Stimulated activated naive B cell treated with anti-CD40 and anti-IgM and Interleukin-4, amounts not matched to agents 10 μg/mL and 1 μg/mL and 100 μg/mL, for 72 hours (primary cell): ENCODE measurements at places on chromosomes 5 and 9.

GRCh38 chr5:149037817-149038216 is 25.0 kb downstream of the SH3TC2 start:
- peaks cover 19% of the 10 kb centered on the region for H3K27me3 ChIP-seq
- H3K27ac ChIP-seq, result no peak overlapping the region
- peaks cover 9% of the 10 kb centered on the region for H3K4me1 ChIP-seq
- no peak for DNase-seq

- peaks cover 5% of the 10 kb centered on the region for H3K27me3 ChIP-seq
- DNase-seq, result no peak
- peaks cover 3% of the 10 kb centered on the region for H3K36me3 ChIP-seq
- H3K4me3 ChIP-seq, result no peak overlapping the region
Observed at GRCh38 chr5:56003679-56004078, 8.9 kb upstream of the IL6ST start.

GRCh38 chr9:135392511-135392910 is 87.1 kb upstream of the PPP1R26 start:
- H3K36me3 ChIP-seq, result no peaks in the 10 kb centered on the region
- H3K27me3 ChIP-seq, result peaks cover 5% of the 10 kb centered on the region
- H3K4me1 ChIP-seq, result no peaks in the 10 kb centered on the region
- no peak overlapping the region for H3K4me3 ChIP-seq
- DNase-seq, result no peak

GRCh38 chr9:129415942-129416651 is 204.8 kb downstream of the C9orf50 start:
- no peaks in the 10 kb centered on the region for H3K27me3 ChIP-seq
- H3K36me3 ChIP-seq, result no peaks in the 10 kb centered on the region
- peaks cover 29% of the 10 kb centered on the region for H3K4me1 ChIP-seq
- DNase-seq, result no peak
- H3K4me3 ChIP-seq, result no peak overlapping the region

GRCh38 chr5:159027504-159027903 is 72.2 kb downstream of the EBF1 start:
- peaks cover 83% of the 10 kb centered on the region for H3K4me1 ChIP-seq
- peaks cover 55% of the 10 kb centered on the region for H3K36me3 ChIP-seq
- H3K4me3 ChIP-seq, result no peak overlapping the region
- no peaks in the 10 kb centered on the region for H3K27me3 ChIP-seq
- no peak for DNase-seq

DNA sequence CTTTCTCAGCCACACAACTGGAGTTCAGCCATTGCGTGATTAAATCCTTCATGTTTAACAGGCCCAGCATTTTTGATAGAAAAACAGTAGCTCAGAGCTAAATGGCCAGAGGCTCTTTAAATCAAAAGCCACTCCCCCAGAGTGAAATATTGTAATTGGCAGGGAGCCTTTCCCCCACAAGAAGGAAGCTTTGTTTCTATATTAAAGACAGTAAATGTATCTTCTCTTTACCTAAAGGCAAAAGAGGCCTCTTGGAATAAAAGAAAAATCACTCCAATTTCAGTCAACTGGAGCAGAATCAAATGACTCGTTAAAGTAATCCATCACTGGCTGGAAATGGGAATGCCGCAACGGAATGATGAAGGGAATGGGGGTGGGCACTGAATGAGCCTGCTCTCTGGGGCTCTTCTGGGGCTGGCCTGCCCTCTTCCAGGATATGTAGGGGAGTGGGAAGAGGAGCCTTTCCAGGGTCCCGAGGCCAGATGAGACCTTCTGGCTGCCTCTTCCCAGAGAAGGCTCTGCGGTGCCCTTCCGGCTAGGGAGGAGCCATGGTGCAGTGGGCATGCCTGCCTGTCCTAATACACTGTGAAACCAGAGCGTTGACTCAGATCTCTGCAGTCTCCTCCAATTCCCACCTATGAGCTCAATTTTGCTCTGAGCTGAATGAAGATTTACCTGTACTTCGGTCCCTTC is 45.2 kb downstream of the ANKDD1B start:
- H3K27me3 ChIP-seq, result peaks cover 5% of the 10 kb centered on the region
- H3K27ac ChIP-seq, result no peak overlapping the region
- DNase-seq, result no peak
- peak overlapping the region; percentile 64 for H3K4me3 ChIP-seq
- peaks cover 11% of the 10 kb centered on the region for H3K4me1 ChIP-seq
- H3K36me3 ChIP-seq, result no peaks in the 10 kb centered on the region

DNA sequence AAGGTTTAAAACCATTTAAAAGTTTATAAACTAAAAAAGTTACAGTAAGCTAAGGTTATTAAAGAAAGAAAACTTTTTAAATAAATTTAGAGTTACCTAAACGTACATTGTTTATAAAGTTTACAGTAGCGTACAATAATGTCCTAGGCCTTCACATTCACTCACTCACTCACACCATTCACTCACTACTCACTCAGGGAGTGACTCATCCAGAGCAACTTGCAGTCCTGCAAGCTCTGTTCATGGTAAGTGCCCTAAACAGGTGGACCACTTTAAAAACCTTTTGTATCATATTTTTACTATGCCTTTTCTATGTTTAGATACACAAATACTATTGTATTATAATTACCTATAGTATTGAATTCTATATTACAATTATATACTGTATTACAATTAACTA is 190.8 kb upstream of the RASA1 start:
- H3K36me3 ChIP-seq, result no peaks in the 10 kb centered on the region
- H3K4me1 ChIP-seq, result peaks cover 31% of the 10 kb centered on the region
- no peak overlapping the region for H3K27ac ChIP-seq

DNA sequence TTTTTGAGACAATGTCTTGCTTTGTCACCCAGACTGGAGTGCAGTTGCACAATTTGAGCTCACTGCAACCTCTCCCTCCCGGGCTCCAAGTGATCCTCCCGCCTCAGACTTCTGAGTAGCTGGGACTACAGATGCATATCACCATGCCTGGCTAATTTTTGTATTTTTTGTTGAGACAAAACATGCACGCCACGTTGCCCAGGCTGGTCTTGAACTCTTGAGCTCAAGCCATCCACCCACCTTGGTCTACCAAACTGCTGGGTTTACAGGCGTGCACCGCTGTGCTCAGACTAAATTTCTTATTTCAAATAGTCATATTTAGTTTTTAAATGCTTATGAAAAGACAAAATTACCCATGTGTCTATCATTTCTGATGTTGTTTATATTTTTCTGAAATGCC is 2324.1 kb downstream of the MAT2B start:
- no peak overlapping the region for H3K27ac ChIP-seq
- DNase-seq, result no peak
- no peaks in the 10 kb centered on the region for H3K36me3 ChIP-seq
- H3K4me3 ChIP-seq, result no peak overlapping the region

GRCh38 chr9:16524078-16524477 is 346.4 kb downstream of the BNC2 start:
- H3K27me3 ChIP-seq, result no peaks in the 10 kb centered on the region
- H3K27ac ChIP-seq, result no peak overlapping the region
- H3K4me1 ChIP-seq, result no peaks in the 10 kb centered on the region
- H3K4me3 ChIP-seq, result no peak overlapping the region
- DNase-seq, result no peak

- no peak overlapping the region for H3K4me3 ChIP-seq
- no peaks in the 10 kb centered on the region for H3K36me3 ChIP-seq
- H3K27ac ChIP-seq, result no peak overlapping the region
- H3K4me1 ChIP-seq, result no peaks in the 10 kb centered on the region
Observed at GRCh38 chr5:82694711-82695285, 382.4 kb downstream of the TMEM167A start.

DNA sequence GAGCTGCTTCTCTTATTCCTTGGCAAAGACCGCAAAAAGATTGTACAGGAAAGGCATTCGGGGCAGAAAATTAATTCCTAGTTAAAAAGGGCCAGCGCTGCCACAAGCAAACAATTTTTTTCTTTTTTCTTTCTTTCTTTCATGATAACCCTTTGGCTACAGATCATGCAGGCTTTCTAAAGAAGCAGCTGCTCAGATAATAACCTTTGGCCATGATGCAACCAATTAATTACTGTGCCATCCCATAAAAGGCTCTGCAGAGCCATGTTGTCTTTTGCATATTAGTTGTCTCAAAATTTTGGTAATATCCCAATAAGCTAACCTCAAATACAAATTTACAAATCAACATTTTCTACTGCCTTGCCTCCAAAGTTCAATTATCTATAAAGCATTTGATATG is 758.4 kb upstream of the SEMA6A start:
- H3K27me3 ChIP-seq, result no peaks in the 10 kb centered on the region
- no peaks in the 10 kb centered on the region for H3K36me3 ChIP-seq
- no peak overlapping the region for H3K27ac ChIP-seq
- no peak for DNase-seq
- no peak overlapping the region for H3K4me3 ChIP-seq

GRCh38 chr5:140381972-140382371 is 19.7 kb upstream of the ANKHD1 start:
- H3K4me1 ChIP-seq, result peaks cover 3% of the 10 kb centered on the region
- no peaks in the 10 kb centered on the region for H3K36me3 ChIP-seq
- DNase-seq, result no peak
- no peak overlapping the region for H3K27ac ChIP-seq

- peaks cover 74% of the 10 kb centered on the region for H3K36me3 ChIP-seq
- H3K4me3 ChIP-seq, result no peak overlapping the region
- no peaks in the 10 kb centered on the region for H3K27me3 ChIP-seq
- H3K4me1 ChIP-seq, result peaks cover 67% of the 10 kb centered on the region
Observed at GRCh38 chr9:68974431-68974830, 39.5 kb downstream of the PRKACG start.

DNA sequence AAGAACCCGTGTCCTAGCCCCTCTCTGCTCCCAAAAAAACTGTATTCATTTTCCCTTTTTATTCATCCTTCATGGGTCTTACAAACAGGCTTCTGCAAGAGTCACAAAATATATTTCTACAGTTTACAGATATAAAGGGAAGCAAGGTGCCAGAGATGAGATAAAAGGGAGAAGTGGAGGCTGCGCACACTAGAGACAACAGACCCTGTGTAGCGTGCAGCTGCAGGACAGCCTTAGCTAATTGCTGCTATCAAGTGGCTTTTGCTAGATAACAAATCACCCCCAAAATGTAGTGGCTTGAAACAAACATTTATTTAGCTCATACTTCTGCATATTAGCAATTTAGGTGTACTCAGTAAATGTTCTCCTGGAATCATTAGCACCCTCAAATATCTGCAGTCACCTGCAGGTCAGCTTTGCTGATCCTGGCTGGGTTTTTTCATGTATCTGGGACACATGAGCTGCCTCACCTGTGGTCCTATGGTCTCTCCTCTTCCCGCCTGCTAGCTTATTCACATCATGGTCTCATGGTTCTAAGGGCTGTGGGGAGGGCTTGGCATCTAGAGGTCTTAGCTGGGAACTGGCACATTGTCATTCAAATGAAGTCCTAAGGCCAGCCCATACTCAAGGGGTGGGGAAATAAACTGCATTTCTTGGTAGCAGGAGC is 29.4 kb downstream of the ARHGEF37 start:
- H3K4me1 ChIP-seq, result peaks cover 11% of the 10 kb centered on the region
- no peaks in the 10 kb centered on the region for H3K27me3 ChIP-seq
- DNase-seq, result no peak
- H3K27ac ChIP-seq, result no peak overlapping the region
- H3K36me3 ChIP-seq, result no peaks in the 10 kb centered on the region
- no peak overlapping the region for H3K4me3 ChIP-seq

DNA sequence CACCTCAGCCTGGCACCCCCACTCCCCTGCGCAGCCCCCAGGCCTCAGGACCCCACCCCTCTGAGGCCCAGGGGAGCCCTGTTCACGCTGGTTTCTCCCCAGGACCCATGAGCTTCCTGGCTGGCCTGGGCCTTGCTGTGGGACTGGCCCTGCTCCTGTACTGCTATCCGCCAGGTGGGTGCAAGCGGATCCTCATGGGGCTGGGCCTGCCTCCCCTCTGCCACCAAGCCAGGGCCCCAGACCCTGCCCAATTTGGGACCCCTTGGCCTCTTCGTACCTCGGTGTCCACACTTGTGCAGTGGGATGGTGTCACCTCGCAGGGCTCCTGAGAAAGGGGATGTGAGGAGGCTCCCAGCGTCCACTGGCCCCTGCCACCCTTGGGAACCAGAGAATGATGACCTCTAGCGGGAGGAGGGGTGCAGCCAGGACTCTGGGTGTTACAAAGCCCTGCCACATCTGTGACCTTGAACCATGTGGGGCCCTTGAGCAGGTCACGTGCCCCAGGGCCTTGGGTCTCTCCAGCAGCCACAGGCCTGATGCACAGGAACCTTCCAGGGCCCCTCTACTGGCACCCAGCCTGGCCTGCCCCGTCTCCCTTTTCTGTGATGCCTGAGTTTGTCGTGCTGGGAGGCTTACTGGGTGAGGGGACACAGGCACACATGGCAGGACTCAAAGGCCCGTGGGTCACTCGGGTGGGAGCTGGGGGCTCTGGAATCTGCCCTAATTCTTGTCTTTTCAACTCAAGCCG is 16.3 kb downstream of the CARD19 start:
- peaks cover 48% of the 10 kb centered on the region for H3K36me3 ChIP-seq
- H3K27ac ChIP-seq, result peak overlapping the region; percentile 92
- no peak for DNase-seq
- H3K27me3 ChIP-seq, result no peaks in the 10 kb centered on the region
- peak overlapping the region; percentile 32 for H3K4me3 ChIP-seq
- H3K4me1 ChIP-seq, result peaks cover 43% of the 10 kb centered on the region

GRCh38 chr5:1385395-1386273 is 40.7 kb upstream of the CLPTM1L start:
- peaks cover 18% of the 10 kb centered on the region for H3K27me3 ChIP-seq
- DNase-seq, result peak; percentile 82
- H3K36me3 ChIP-seq, result no peaks in the 10 kb centered on the region
- peaks cover 24% of the 10 kb centered on the region for H3K4me1 ChIP-seq

DNA sequence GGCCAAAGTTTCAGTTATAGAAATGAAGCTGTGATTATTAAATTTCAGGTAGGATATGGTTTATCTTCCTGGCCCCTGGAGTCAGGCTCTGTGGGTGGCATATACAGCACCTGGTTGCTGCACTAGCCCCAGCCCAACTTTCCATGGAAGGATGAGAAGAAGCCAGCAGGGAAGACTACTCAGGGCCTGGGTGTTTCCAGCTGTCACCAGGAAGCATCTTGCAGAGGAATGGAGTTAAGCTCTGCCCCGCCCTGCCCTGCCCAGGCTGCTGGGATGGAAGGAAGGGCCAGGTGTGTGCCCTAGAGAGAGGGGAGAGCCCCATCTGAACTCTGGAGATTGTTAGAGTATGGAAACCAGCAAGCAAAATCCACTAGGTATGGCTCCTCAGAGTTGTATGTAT is 42.8 kb upstream of the FAT2 start:
- H3K27ac ChIP-seq, result no peak overlapping the region
- H3K36me3 ChIP-seq, result no peaks in the 10 kb centered on the region
- H3K4me1 ChIP-seq, result no peaks in the 10 kb centered on the region
- DNase-seq, result no peak

- no peaks in the 10 kb centered on the region for H3K27me3 ChIP-seq
- DNase-seq, result no peak
- H3K36me3 ChIP-seq, result no peaks in the 10 kb centered on the region
- H3K27ac ChIP-seq, result no peak overlapping the region
Observed at GRCh38 chr9:100489836-100490235, 16.9 kb downstream of the TMEFF1 start.

DNA sequence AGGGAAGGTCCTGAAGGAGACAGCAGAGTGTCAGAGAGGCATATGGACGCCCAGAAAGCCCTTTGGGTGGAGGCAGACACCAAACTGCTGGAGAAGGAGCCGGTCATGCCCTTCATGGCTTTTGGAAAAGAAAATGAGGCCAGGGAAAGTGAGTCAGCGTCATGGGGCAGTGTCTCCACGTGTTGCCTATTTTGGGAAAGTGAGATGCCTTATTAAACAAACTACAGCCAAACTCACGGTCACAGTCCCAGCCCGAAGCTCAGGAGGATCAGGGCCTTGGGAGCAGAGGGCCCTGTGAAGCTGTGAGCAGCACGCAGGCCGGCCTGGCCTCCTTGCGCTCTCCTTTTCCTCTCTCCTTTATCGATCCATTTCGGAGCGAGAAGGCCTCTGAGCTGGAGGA is 25.0 kb downstream of the RGS3 start:
- no peak overlapping the region for H3K27ac ChIP-seq
- no peak overlapping the region for H3K4me3 ChIP-seq
- peaks cover 6% of the 10 kb centered on the region for H3K4me1 ChIP-seq
- no peaks in the 10 kb centered on the region for H3K36me3 ChIP-seq
